ENCODE measurements at places on chromosomes 7 and 10. TPM values are rescaled to one million over a fixed set of nuclear protein-coding genes. Genes with fewer than 3 reads are reported as not detected.

Gene NPC1L1
- not detected for total RNA-seq

Gene NYAP1
- total RNA-seq = 6.0 TPM

Gene MTPN
- total RNA-seq = 138 TPM

Gene GBX1
- total RNA-seq = not detected

Gene EGFR
- 44.1 TPM for total RNA-seq

Gene SRRM3
- total RNA-seq = 20.2 TPM

Gene AKR1C3
- total RNA-seq = 6.0 TPM

Gene ZNF92
- 24.9 TPM for total RNA-seq

Gene IFIT1
- total RNA-seq = 17.8 TPM

Gene EZH2
- total RNA-seq = 43.0 TPM

Gene NPY
- total RNA-seq = 3.7 TPM

Gene SLC26A5
- 0.71 TPM for total RNA-seq

Gene ABCB1
- total RNA-seq = 8.0 TPM
